Thoracic aorta (tissue), 2 donors: ENCODE measurements at places on chromosomes 4 and X. TPM values are rescaled to one million over a fixed set of nuclear protein-coding genes. Genes with fewer than 3 reads are reported as not detected.

The MYOZ2 gene
- total RNA-seq, result 11.0 TPM

GRCh38 chrX:19863212-19863856, 24.1 kb downstream of the SH3KBP1 start:
- DNase-seq, result no peak

- DNase-seq, result no peak
Observed at GRCh38 chr4:36209941-36210649, 34.2 kb downstream of the ARAP2 start.

GRCh38 chr4:78092850-78093249, 35.7 kb downstream of the FRAS1 start:
- no peak for DNase-seq

DNA sequence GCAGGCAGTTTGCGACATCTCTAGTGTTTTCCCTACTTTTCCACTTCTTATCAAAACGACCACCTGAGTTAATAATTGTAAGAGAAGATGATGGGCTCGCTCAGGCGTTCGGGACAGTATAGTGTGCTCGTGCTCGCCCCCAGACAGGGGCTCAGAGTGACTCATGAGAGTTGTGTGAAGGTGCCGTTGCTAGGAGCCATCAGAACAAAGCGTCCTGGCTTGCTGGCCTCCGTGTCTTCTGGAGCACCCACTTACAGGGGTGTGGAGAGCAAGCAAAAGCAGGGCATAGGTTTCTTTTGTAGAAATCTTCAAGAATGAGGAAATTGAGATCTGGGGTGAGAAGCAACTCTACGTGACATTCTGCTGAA, 73.0 kb upstream of the ADGRG2 start:
- no peak for DNase-seq
